Daoy (cell line): ENCODE measurements at places on chromosomes 12 and 14. TPM values are rescaled to one million over a fixed set of nuclear protein-coding genes. Genes with fewer than 3 reads are reported as not detected.

DNA sequence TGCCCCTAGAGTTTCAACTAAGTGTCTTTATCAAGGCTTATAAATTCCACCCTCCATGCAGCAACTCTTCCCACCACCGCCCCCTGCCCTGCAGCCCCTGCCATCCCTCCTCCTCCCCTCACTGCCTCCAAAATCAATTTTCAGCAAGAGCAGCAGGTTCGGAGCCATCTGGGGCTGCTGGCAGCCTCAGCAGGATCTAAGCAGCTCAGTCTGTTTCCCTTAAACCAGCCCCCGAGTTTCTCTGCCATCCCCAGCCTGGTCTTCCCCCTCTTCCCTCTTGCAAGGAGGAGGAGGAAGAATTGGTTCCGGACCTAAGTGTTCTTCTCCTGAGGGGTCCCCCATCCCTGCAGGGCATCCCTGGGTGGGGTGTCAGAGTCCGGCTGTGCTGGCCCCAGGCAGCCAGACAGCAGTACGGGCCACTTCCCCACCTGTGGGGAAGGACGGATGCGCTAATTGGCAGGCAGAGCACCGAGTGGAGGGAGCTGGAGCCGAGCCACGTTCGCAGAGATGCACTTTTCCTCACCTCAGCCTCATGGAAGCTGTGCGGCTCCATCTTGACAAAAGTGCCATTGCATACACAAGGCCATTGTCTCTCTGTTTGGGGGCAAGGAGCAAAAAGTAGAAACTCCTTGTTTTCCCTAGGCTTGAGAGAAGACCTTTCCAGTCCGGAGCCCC, 189.3 kb downstream of the KCNA5 start:
- DNase-seq = no peak

GRCh38 chr12:54689034-54689372, 40.8 kb upstream of the DCD start:
- no peak for DNase-seq

GRCh38 chr14:37062191-37062803, 110.1 kb downstream of the SLC25A21 start:
- no peak for DNase-seq

DNA sequence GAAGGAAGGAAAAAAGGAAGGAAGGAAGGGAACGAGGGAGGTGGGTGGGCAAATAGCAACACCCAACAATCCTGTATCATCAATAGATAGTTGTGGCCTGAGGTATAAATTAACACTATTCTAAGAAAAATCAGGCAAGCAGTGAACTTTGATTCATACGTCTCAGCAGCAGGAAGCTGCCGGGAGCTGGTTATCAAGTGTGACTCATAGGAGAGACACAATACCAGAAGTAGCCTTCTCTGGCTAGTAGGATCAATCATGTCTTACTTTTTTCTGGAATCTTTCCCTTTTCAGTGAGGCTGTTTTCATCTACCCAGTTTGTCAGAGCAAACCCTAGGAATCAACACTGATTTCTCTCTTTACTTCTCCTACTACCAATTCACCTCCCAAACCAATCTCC, 780.5 kb downstream of the NRXN3 start:
- DNase-seq = no peak

DNA sequence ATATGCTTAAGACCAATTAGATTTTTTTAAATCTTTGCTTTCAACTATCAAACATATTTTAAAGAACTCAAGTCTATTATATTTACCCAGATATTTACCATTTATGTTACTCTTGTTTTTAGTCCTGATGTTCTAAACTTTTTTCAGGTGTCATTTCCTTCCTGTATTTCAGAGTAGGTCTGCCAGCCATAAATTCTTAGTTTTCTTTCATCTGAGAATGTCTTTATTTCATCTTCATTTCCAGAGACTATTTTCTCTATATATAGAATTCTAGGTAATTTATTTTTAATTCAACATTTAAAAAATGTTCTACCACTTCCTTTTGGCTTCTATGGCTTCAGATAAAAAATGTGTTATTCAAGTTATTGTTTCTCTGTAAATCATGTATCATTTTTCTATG, 218.2 kb upstream of the AMIGO2 start:
- DNase-seq = no peak

- no peak for DNase-seq
Measured at GRCh38 chr14:71680736-71681387, 251.4 kb upstream of the RGS6 start.

DNA sequence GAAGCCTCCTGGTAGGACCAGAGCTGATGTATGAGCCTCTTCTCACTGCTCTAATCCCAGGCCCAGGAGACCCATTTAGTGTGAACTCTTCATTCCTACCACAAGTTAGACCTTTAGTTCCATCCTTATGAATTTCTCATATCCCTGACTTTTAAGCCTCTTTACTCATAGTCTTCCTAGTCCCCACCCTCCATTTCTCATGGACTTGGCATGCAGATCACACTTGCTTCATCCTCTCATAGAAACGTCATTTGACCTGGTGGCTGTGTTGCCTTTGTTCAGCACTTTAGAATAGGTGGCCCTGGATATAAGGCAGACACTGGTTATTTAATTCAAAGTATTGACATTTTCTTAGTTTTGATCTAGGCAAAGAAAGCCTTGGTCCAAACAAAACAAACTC, 99.5 kb downstream of the SLC16A7 start:
- no peak for DNase-seq

DNA sequence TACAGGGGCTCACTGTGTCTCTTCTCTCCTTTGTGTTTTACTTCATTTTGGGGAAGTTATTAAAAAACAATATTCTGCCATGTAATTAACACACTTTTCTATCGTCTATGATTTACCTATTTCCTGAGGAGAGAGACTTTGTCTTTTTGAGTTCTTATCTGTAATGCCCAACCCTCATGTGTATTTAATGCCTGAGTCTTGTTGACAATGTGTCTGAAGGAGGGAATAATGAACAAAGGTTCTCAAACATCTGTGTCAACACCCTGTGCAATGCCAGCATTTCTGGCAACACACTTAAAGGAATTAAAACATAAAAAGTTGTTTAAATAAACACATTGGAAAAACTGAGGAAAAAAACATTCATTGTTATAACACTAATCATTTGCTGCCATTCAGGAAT, 147.1 kb downstream of the SLC15A5 start:
- no peak for DNase-seq

- no peak for DNase-seq
Measured at GRCh38 chr12:131194166-131194565, 240.5 kb downstream of the ADGRD1 start.

DNA sequence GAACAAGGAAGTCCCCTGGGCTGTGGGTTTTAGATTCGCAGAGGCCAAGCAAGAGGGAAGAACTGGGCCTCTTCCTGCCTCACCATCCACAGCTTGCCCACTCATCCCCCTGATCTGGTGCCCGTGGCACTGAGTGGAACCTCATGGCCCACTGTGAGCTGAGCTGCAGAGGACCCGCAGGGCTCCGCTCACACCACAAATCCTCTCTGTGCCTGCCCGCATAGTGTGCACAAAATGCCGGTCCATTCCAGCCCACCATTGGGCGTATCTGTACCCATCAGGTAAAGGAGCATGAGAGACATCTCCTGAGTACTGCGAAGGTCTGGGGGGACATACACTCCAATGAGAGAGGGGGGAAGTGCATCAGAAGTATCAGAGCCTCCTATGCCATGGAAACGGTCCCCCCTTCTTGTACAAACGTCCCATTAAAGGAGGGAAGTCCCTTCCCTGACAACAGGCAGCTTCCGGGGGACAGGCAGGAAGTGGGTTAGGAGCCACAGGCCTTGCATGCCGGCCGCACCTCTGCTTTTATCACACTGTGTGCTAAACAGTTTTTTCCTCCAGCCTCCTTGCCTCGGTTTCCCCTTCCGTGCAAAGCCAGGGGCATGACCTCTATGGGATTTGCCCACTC, 309.4 kb upstream of the DIO3 start:
- DNase-seq = peak; percentile 1

DNA sequence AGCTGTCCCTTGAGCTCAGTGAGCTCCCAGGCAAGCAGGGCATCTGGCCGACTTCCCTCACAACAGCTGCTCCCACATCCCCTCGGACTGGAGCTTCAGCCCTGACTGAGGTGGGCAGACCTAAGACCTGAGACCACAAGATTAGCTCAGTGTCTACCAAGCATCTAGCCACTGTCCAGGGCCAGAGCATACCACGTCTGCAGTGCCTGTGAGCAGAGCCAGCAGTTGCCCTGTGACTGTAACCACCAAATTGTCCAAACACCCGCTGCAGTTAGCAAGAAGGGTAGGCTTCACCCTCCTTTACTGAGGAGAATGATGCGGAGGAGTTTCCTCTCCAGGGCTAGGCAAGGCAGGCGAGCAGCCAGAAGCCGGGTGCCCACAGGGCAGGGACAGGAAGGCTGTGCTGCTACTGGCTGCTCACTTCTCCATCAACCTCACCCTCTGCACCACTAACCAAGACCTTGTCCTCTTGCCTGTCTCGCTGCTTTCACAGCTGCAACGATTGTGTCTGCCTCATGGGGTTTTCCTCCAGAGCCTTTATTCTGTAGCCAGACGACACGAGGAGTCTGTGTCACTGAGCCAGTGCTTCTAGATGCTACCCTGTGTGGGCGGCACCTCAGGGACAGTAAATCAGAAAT, 53.9 kb downstream of the ANAPC7 start:
- DNase-seq = no peak

GRCh38 chr12:54661048-54661447, 12.9 kb upstream of the DCD start:
- no peak for DNase-seq

DNA sequence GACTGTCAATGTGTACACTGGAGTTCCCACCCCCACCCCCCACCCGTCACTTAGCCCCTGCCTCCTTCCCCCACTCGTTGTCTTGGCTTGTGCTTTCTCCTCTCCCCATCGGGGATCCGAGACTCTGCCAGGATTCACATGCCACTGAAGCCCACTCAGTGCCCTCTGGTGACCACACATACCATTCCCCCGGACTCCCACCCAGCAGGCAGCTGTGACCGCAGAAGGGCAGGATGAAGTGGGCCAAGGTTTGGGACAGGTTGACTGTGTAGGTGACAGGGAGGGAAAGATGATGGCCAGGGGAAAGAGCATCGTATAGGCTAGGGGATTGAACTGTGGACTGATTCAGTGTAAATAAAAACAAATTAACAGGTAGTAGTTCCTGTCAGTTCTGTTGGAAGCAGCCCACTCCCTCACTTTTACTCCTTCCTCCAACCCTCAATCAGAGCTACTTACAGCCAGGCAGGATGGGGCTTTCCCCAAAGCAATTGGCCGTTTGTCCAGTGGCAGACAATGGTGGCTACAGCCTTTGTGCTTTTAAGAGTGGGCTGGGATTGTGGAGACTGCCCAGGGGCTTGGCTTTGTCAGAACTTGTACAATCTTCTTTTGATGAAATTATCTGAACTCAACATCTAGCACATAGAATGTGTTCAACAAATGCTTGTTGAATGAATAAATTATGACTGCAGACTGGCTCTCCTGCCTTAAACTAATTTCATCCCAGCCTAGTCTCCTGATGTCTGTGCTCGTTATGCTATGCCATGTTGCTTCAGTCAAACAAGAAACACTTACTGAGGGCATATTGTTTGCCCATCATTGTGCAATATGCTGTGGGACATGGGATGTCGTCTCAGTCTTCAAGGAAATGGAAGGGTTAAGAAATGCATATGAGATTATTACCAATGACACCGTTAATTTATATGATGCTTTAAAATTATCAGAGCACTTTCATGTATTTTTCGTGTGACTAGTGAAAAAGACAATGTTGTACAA, 30.2 kb downstream of the TTC9 start:
- DNase-seq = no peak

- DNase-seq = peak; percentile 89
Measured at GRCh38 chr12:113007166-113007565, 28.8 kb downstream of the OAS2 start.

DNA sequence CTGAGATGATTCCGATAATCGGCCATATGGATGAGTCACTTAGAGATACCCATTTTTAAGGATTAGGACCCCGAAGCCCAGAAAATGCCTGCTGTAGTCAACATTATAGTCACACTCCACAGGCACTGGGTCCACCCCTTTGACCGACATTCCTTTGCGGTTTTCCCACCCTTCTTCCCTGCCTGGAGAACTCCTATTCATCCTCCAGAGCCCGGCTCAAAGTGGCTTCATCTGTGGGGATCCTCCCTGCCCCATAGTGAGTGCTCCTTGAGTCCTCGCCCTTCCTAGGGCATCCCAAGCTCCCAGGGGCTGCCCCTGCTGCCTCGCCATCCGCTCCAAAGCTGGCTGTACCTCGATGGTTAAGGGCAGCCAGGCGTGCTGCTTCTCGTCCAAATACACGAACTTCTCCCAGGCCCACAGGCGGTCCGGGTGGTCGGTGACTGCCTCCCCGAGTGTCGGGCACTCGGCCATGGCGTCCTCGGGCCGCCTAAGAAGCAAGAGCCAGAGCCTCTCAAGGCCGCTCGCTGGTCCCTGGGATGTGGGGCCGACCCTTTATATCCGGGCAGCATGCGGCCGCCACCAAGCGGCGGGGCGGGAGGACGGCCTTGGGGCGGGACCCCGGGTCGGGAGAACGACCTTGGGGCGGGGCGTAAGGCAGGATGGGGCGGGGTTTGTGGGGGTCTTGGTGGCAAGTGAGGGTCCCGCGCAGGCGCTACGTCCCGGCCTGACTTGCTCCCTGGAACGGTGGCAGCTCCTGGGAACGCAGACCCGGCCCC, at the start of gene TCL1A:
Gene TCL1A (minus strand): TSS at position 530 of the 776 bp plus-strand sequence. CDS start 59 bp downstream, at position 471.
- peak; percentile 84 for DNase-seq

DNA sequence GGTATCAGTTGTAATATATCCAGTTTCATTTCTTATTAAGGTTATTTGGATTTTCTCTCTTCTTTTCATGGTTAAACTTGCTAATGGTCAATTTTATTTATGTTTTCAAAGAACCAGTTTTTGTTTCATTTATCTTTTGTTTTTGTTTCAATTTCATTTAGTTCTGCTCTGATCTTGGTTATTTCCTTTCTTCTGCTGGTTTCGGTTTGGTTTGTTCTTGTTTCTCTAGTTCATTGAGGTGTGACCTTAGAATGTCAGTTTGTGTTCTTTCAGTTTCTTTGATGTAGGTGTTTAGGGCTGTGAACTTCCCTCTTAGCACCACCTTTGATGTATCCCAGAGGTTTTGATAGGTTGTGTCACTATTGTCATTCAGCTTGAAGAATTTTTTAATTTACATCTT, 145.6 kb upstream of the SLCO1B1 start:
- no peak for DNase-seq

DNA sequence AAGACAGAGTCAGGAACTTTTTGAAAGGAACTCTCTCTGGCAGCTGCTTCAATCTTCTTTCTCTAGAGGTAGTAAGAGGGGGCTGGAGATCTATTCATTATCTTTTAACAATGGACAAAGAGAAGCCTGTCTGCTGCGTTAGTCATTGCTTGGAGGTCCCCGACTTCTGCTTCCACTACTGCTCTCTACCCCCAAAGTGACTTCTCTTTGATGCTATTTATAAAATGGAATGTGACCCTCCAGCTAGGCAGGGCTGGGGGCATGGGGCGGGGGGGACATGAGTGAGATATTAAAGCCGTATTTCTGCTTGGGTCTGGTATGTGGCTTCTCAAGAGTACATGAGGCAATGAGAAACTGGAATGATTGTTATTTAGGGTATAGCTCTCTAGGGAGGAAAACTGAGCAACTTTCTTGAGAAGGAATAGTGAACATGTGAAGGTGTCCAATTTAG, 41.4 kb upstream of the NUDT4 start:
- no peak for DNase-seq

TROAP gene
- 45.5 and 48.3 TPM in 2 replicates for total RNA-seq

NPAS3 gene
- total RNA-seq = 1.5 and 1.9 TPM in 2 replicates

C14orf132 gene
- 3.7 and 5.9 TPM in 2 replicates for total RNA-seq

FAM90A1 gene
- 0.17 TPM in 1 of 2 replicates, not detected in the other for total RNA-seq

GLT1D1 gene
- total RNA-seq = 1.2 and 1.9 TPM in 2 replicates

GRIP1 gene
- total RNA-seq = 3.3 and 3.8 TPM in 2 replicates

ADAMTS20 gene
- total RNA-seq = 0.51 TPM in 1 of 2 replicates, not detected in the other

PTPRR gene
- 3.5 and 6.8 TPM in 2 replicates for total RNA-seq

SETD1B gene
- total RNA-seq = 2.3 and 2.6 TPM in 2 replicates

FAM161B gene
- 3.5 and 4.3 TPM in 2 replicates for total RNA-seq

GCH1 gene
- total RNA-seq = 18.2 and 19.4 TPM in 2 replicates

NGB gene
- total RNA-seq = not detected in 2 replicates

RAN gene
- total RNA-seq = 1,013 and 1,367 TPM in 2 replicates

FIGNL2 gene
- 0.09 TPM in 1 of 2 replicates, not detected in the other for total RNA-seq
